Activated CD8-positive, alpha-beta T cell treated with anti-CD3 and anti-CD28 coated beads for 36 hours (primary cell): ENCODE measurements at places on chromosomes 6 and 20. TPM values are rescaled to one million over a fixed set of nuclear protein-coding genes. Genes with fewer than 3 reads are reported as not detected.
A peak's percentile ranks its signal among the peaks of the same experiment; 100 is the strongest.

- H3K4me1 ChIP-seq: peaks cover 4% of the 10 kb centered on the region
- no peaks in the 10 kb centered on the region for H3K36me3 ChIP-seq
- DNase-seq: no peak
- no peaks in the 10 kb centered on the region for H3K27me3 ChIP-seq
These were observed 10.3 kb upstream of the CTAGE9 start for GRCh38 chr6:131721161-131721560.

DNA sequence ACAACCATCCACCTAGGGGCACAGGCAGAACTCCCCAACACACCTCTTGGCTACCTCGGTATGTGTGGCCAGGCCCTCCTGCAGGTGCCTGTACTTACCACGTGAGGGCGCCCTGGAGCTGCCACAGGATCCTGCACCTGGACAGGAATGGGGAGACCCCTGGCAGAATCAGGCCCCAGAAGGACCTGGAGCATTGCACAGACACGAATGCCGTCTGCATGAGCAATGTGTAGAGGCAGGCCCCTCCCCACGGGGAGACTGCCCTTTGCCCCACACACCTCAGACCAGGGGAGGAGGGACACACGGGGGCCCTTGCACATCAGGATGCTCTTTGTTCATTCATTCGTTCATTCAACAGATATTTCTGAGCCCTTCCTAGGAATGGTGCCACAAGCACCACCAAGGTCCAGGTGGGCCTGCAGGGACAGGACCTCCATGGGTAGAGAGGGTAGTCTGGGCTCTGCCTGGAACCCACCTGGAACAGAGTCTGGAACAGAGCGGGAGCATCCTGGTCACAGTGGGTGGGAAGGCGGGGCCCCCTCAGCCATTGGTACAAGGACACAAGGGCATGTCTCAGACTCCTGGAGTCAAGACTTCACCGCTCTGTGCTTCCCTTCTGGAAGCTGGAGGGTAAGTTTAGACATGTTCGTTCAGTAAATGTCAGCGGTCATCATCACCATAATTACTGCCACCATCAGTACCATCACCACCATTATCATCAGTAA is 32.3 kb downstream of the YTHDF1 start:
- H3K36me3 ChIP-seq: no peaks in the 10 kb centered on the region
- H3K4me1 ChIP-seq: peaks cover 5% of the 10 kb centered on the region
- peaks cover 16% of the 10 kb centered on the region for H3K27me3 ChIP-seq
- peak; percentile 75 for DNase-seq
- no peak overlapping the region for H3K4me3 ChIP-seq

- no peak overlapping the region for H3K27ac ChIP-seq
- H3K36me3 ChIP-seq: peaks cover 10% of the 10 kb centered on the region
- no peak for DNase-seq
- H3K27me3 ChIP-seq: no peaks in the 10 kb centered on the region
- peaks cover 34% of the 10 kb centered on the region for H3K4me1 ChIP-seq
These were observed 694 bp upstream of the FAM120B start for GRCh38 chr6:170305805-170306323.

DNA sequence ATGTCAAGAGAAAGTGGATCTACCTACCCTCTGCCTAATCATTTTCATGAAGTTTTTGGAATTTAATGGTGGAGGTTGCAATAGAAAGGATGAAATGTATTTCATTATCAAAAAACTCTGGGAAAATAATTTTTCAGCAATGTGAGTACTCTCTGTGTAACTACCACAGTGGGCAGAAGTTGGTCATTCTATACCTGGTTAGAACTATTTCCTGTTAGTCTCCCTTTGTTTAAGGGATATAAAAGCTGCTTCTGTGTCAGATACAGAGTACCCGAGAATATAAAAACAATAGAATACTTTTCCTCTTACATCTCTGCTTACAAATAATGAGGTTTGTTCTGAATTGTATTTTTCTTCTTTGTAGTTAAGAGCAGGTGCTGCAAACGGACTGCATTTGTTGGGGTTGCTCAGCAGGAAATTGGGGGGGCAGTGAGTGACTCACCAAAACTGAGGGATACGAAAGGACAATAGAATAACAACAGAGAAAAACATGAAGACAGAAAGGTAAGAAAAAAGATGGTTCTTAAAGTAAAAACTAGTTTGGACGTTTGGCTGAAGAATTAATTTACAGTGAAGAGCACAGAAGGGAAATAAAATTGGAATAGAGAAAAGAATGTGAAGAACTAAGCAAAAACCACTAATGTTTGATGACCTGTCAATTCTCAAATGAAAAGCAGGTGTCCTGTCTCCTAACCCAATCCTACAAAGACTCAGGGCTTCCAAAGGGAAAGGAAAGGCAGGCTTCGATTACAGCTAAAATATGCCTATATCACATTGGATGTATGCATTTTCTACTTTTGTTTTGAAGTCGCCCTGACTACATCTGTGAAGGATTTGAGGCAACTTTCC is 703.1 kb downstream of the RFPL4B start:
- DNase-seq: no peak
- no peaks in the 10 kb centered on the region for H3K36me3 ChIP-seq
- no peak overlapping the region for H3K4me3 ChIP-seq
- no peaks in the 10 kb centered on the region for H3K4me1 ChIP-seq

- no peak overlapping the region for H3K27ac ChIP-seq
- H3K4me3 ChIP-seq: no peak overlapping the region
- no peaks in the 10 kb centered on the region for H3K36me3 ChIP-seq
- peaks cover 14% of the 10 kb centered on the region for H3K4me1 ChIP-seq
- no peak for DNase-seq
- no peaks in the 10 kb centered on the region for H3K27me3 ChIP-seq
These were observed 6.0 kb downstream of the NOX3 start for GRCh38 chr6:155449450-155450239.

DNA sequence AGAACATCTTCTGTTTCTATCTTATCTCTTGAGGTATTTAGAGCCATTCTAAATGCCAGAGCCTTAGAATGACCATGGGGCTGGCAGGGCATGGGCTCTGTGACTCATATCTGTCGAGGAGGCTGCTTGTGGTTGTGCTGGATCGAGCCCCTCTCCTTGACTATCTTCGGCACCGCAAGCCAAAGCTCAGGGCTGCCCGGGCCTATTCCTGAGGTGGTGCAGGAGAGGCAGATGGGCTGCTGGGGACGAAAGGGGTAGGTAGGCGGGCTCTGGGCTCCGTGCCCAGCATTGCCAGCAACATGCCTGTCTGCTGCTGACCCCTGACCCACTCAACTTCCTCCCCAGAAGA is 89.9 kb downstream of the NOL4L start:
- H3K4me1 ChIP-seq: peaks cover 27% of the 10 kb centered on the region
- H3K36me3 ChIP-seq: peaks cover 9% of the 10 kb centered on the region
- no peak for DNase-seq
- no peak overlapping the region for H3K27ac ChIP-seq
- H3K27me3 ChIP-seq: no peaks in the 10 kb centered on the region

- H3K27me3 ChIP-seq: peaks cover 1% of the 10 kb centered on the region
- H3K4me3 ChIP-seq: no peak overlapping the region
- H3K4me1 ChIP-seq: peaks cover 45% of the 10 kb centered on the region
These were observed 3.3 kb upstream of the HMGN4 start for GRCh38 chr6:26534681-26535465.

GRCh38 chr6:36607683-36608386 is 13.7 kb downstream of the SRSF3 start:
- DNase-seq: no peak
- peak overlapping the region; percentile 84 for H3K27ac ChIP-seq
- peaks cover 59% of the 10 kb centered on the region for H3K4me1 ChIP-seq
- no peaks in the 10 kb centered on the region for H3K27me3 ChIP-seq
- H3K36me3 ChIP-seq: peaks cover 87% of the 10 kb centered on the region
- no peak overlapping the region for H3K4me3 ChIP-seq

DNA sequence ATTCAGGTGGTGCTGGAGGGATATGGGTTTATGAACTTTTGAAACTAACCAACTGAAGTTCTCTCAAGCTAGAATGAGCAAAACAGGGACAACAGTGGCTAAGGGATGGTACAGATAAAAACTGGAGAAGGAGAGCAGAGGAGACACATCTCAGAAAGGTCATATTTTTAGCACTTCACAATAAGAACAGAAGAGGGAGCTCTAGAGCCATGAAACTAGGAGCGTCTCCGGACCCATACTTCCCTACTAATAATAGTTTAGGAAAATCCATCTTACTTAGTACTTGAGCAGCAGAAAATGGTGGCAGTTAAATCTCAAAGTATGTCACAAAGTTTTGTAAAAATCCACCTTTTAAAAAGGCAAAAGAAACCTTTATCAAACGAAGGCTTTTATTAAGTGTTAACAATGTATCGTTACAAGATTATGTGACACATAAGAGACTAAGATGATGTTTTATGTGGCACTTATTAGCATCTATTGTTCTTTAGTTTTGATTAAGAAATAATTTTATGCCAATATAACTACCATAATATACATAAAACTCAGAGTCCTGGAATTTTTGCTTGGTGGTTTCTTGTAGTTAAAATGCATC is 278.6 kb downstream of the TBC1D32 start:
- no peaks in the 10 kb centered on the region for H3K36me3 ChIP-seq
- H3K27me3 ChIP-seq: no peaks in the 10 kb centered on the region
- H3K4me1 ChIP-seq: no peaks in the 10 kb centered on the region
- DNase-seq: no peak
- H3K4me3 ChIP-seq: no peak overlapping the region

DNA sequence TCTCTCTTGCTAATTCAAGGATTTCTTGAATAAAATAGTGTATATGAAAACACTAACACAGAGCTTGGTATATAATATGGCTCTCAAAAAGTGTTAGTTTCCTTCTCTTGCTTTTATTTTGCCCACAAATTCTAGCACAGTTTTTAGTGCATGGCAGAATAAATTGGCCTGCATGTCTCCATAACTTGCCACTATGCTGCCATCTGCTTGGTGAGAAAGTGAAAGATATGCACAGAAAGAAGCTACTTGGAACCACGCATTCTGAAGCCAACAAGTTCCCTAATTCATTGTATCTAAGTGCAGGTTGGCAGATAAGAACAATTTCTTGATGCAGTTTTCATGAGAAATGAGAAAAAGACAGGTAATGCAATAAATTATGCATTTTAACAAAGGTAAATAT is 101.2 kb downstream of the EPHA7 start:
- no peaks in the 10 kb centered on the region for H3K4me1 ChIP-seq
- no peak overlapping the region for H3K4me3 ChIP-seq
- H3K27me3 ChIP-seq: no peaks in the 10 kb centered on the region
- no peak for DNase-seq

DNA sequence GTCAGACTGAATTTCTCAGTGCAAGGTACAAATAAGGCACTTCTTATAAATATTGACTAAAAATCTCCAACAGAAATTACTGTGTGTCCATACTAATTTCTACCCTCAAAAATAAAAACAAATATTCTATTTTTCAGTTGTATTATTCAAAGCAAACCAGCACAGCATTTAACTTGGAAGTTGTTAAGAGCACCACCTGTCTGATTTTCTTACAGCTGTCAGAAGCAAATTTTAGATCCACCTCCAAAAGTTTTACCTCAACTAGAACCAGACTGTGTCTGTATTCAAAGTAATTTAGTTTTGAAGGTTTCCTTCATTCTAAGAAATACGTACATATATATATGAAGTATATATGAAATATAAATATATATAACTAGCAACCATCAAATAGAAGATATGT is 1.2 kb downstream of the TRDN start:
- H3K36me3 ChIP-seq: no peaks in the 10 kb centered on the region
- no peaks in the 10 kb centered on the region for H3K27me3 ChIP-seq
- H3K4me3 ChIP-seq: no peak overlapping the region
- DNase-seq: no peak

GRCh38 chr20:47623206-47623605 is 121.5 kb downstream of the NCOA3 start:
- H3K36me3 ChIP-seq: peaks cover 42% of the 10 kb centered on the region
- DNase-seq: no peak
- no peak overlapping the region for H3K27ac ChIP-seq
- no peak overlapping the region for H3K4me3 ChIP-seq
- peaks cover 26% of the 10 kb centered on the region for H3K4me1 ChIP-seq
- no peaks in the 10 kb centered on the region for H3K27me3 ChIP-seq

DNA sequence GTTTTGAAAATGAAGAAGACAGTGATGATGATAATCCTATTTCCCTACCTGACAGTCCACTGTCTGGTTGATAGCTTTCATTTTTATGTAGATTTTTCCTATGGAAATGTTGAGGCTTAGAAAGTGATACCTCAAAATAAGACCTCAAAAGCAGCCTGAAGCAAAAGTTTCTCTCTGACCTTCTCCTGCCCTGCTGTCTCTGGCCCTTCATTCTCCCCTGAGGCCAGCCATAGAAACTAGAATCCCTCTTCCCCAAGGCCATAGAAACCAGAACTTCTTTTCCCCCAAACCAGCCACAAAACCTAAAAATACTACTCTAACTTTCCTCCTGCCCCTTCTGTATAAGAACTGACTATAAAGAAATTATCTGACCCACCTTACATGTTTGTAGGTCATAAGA is 52.6 kb upstream of the GCM1 start:
- no peak overlapping the region for H3K4me3 ChIP-seq
- H3K27me3 ChIP-seq: no peaks in the 10 kb centered on the region
- H3K27ac ChIP-seq: peak overlapping the region; percentile 18
- H3K36me3 ChIP-seq: no peaks in the 10 kb centered on the region

- H3K36me3 ChIP-seq: peaks cover 57% of the 10 kb centered on the region
- no peak overlapping the region for H3K27ac ChIP-seq
- no peaks in the 10 kb centered on the region for H3K27me3 ChIP-seq
- H3K4me1 ChIP-seq: peaks cover 8% of the 10 kb centered on the region
- no peak for DNase-seq
These were observed 66.9 kb downstream of the IGF2R start for GRCh38 chr6:160035693-160036330.

GRCh38 chr6:17102258-17102870 is 514 bp downstream of the STMND1 start:
- no peak overlapping the region for H3K27ac ChIP-seq
- DNase-seq: no peak
- H3K27me3 ChIP-seq: peaks cover 38% of the 10 kb centered on the region
- peaks cover 6% of the 10 kb centered on the region for H3K4me1 ChIP-seq
- no peaks in the 10 kb centered on the region for H3K36me3 ChIP-seq
- H3K4me3 ChIP-seq: no peak overlapping the region

GRCh38 chr20:14948416-14948815 is 611.0 kb upstream of the FLRT3 start:
- H3K27ac ChIP-seq: no peak overlapping the region
- no peak overlapping the region for H3K4me3 ChIP-seq
- H3K4me1 ChIP-seq: no peaks in the 10 kb centered on the region
- DNase-seq: no peak
- no peaks in the 10 kb centered on the region for H3K27me3 ChIP-seq

GRCh38 chr6:118865100-118865391 is 28.9 kb upstream of the ASF1A start:
- no peak for DNase-seq
- H3K36me3 ChIP-seq: peaks cover 52% of the 10 kb centered on the region
- no peaks in the 10 kb centered on the region for H3K27me3 ChIP-seq
- H3K27ac ChIP-seq: peak overlapping the region; percentile 63
- peaks cover 61% of the 10 kb centered on the region for H3K4me1 ChIP-seq

The MUC21 gene
- not detected for total RNA-seq

The TOX2 gene
- total RNA-seq: 1.5 TPM

The SMLR1 gene
- total RNA-seq: not detected

The OR2B3 gene
- total RNA-seq: not detected

The MEP1A gene
- not detected for total RNA-seq

The CDH26 gene
- total RNA-seq: 1.0 TPM

The CST2 gene
- not detected for total RNA-seq

The HLA-C gene
- 833 TPM for total RNA-seq
